Activated CD8-positive, alpha-beta memory T cell treated with anti-CD3 and anti-CD28 coated beads for 24 hours (primary cell): ENCODE measurements at places on chromosomes 12 and 14.

GRCh38 chr14:34147461-34147860 lies 196.6 kb upstream of the EGLN3 start:
- no peak for DNase-seq

DNA sequence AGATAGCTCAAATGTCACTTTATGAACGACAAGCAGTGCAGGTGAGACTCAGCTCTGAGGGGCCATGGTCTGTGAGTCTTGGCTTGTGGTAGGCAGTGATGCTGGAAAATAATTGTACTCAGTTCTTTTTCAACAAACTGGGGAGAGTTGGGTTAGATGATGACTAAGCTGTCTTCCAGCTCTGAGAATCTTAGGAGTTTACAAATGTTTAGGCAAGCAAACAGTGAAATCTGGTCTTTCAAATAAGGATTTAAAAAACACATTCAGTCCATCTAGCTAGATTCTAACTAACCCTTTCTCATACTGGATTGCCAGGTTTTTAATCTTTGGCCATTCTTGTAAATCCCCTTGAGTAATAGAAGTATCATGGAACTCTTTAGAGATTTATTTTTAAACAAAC lies 3.4 kb downstream of the PHC1 start:
- no peak for DNase-seq

GRCh38 chr12:124947561-124948398 lies 33.3 kb upstream of the UBC start:
- no peak for DNase-seq

DNA sequence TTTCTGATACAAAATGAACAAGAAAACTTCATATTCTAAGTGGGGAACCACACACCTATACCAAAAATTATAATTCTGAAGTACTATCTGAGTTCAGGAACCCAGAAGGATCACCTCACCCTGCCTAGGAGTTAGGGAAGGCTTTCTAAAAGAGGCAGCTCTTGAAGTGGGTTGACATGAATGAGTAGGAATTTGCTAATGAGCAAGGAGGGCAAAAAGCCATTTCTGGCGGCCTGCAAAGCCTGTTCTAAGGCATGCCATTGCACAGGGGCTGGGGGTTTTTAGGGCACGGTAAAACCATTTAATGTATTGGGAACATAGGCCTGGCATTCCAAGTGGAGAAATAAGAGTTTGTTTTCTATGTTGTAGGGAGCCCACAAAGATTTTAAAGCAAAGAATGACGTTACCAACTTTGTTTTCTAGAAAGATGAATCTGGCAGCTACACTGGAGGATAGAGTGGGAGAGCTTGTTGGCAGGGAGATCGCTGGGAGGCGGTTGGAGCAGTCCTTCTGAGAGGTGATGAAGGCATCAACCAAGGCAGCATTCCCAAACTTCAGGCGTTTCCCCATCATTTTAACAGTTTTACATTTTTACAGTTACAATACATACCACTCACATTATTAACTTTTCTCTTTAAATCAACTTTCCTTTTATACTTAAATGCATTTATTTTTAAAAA lies 14.1 kb downstream of the IFT43 start:
- DNase-seq = no peak

DNA sequence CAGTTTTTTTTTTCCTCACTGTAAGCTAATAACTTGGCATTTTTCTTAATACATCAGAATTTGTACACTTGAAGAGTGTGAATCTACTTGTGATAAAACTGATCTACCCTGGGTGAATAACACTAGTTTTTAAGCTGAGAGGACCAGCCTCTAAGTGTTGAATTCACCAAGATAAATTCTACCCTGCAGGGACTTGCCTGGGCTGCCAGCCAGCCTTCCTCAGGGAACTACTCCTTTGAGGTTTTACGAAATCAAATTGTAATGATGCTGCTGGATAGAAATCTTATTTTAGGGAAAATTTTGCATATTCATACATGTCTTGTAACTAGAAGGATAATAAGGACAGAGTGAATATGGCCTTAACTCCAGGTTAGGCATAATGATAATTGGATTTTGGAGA lies 1.9 kb downstream of the MED21 start:
- DNase-seq = no peak

DNA sequence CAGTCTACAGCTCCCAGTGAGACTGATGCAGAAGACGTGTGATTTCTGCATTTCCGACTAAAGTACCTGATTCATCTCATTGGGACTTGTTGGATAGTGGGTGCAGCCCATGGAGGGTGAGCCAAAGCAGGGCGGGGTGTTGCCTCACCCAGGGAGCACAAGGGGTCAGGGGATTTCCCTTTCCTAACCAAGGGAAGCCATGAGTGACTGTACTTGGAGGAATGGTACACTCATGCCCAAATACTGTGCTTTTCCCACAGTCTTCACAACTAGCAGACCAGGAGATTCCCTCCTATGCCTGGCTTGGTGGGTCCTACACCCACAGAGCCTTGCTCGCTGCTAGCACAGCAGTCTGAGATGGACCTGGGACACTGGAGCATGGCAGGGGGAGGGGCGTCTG lies 21.0 kb upstream of the ABCC9 start:
- DNase-seq = no peak

GRCh38 chr14:25026476-25027137 lies 23.3 kb downstream of the STXBP6 start:
- DNase-seq = no peak

GRCh38 chr14:73997944-73998447 lies 21.1 kb downstream of the ENTPD5 start:
- DNase-seq = no peak

- DNase-seq = no peak
Measured at GRCh38 chr14:62645649-62646048, 399.6 kb downstream of the KCNH5 start.

DNA sequence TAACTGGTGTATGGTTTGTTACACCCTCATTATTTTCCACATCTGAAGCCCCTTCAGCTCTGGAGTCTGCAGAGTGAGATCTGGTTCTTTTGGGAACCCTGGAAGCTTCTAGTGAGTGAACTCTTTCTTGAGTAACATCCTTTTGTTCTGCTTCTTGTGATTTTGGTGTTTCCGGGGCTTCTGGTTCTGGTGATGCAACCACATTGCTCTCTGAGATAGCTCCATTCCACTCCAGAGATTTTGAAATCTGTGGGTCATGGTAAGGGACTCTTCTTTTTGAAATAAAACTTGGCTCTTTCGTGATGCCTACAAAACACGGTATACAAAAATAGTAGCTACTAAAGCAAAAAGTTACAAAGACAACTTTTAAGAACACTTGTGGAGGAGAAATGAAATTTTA lies 5.4 kb downstream of the MDM1 start:
- no peak for DNase-seq

- DNase-seq = no peak
Measured at GRCh38 chr12:88993651-88994050, 358.6 kb downstream of the DUSP6 start.

DNA sequence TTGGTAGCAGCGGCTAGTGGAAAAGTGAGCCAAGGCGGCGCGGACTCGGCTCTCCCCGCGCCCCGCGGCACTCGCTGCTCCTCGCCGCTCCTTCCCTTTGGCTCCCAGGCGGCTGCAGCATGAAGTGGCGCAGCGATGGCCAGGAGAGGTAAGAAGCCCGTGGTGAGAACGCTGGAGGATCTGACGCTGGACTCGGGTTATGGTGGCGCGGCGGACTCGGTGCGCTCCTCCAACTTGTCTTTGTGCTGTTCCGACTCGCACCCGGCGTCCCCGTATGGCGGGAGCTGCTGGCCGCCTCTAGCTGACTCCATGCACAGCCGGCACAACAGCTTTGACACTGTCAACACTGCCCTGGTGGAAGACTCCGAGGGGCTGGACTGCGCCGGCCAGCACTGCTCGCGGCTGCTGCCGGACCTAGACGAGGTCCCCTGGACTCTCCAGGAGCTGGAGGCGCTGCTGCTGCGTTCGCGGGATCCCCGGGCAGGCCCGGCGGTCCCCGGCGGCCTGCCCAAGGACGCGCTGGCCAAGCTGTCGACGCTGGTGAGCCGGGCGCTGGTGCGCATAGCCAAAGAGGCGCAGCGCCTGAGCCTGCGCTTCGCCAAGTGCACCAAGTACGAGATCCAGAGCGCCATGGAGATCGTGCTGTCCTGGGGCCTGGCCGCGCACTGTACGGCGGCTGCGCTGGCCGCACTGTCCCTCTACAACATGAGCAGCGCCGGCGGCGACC lies 225.6 kb upstream of the CRY1 start:
- peak; percentile 77 for DNase-seq

GRCh38 chr12:64500394-64500793 lies 48.5 kb downstream of the TBK1 start:
- DNase-seq = no peak

- no peak for DNase-seq
Measured at GRCh38 chr12:89414851-89415250, 62.5 kb upstream of the DUSP6 start.

DNA sequence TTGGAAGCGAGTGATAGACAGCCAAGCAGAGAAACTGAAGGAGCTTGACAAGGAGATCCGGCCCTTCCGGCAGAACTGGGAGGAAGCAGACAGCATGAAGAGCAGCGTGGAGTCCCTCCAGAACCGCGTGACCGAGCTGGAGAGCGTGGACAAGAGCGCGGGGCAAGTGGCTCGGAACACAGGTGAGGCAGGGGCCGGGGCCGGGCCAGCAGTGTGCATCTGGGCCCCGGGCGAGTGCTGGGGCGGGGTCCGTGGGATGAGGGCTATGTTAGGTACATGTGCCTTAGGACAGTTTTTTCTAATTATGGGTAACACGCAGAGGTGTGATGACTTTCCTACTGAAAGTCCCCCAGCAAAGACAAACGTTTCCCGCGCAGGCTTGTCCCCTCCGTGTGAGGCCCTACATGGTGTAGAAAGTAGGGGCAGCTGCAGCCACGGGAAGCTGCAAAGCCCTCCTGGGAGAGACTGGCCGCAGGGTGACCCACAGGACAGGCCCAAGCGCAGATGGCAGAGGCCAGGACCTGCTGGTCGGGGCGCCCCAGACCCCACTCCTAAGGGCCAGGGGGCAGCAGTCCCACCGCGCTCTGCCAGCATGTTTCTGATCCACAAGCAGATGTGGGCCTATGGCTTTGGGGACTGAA lies 19.1 kb upstream of the AMN start:
- DNase-seq = no peak

DNA sequence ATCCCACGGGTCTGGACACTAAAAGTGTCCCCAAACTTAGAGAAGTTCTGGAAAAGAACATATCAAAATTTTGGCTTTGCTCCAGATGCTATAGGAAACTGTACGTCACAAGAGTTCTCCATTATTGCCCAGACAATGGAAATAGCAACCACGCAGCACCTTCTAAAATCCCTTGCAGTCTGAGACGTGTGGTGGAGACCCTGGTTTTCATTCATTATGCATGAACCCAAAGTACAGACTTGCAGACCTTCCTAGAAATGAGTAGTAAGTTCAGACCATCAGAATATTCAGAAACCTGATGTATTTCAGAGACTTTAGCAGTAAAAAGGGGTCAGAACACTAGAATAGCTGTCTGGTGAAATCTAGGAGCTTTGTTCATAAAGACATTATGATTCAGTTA lies 50.0 kb upstream of the BCL2L14 start:
- DNase-seq = no peak

GRCh38 chr14:63283884-63284248 lies 34.9 kb downstream of the GPHB5 start:
- no peak for DNase-seq

GRCh38 chr12:93497456-93497855 lies 30.1 kb downstream of the MRPL42 start:
- DNase-seq = no peak

DNA sequence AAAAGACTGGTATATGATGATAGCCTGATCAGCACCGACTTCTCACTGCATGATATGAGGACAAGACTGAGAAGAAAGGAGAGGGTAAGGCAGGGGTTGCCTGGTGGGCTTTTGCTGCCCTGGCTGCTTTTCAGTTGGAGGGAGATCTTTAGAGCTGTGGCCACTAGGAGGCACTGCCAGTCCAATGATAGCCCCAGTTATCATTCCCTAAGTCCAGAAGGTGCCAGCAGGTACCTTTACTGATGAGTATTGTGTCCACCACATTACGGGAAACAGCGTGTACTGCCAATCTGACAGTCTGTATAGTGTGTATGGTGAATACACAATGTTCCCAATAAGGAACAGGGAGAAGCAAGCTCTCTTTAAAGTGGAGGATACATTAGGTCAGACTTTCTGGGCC lies 55.8 kb upstream of the CCDC175 start:
- no peak for DNase-seq

DNA sequence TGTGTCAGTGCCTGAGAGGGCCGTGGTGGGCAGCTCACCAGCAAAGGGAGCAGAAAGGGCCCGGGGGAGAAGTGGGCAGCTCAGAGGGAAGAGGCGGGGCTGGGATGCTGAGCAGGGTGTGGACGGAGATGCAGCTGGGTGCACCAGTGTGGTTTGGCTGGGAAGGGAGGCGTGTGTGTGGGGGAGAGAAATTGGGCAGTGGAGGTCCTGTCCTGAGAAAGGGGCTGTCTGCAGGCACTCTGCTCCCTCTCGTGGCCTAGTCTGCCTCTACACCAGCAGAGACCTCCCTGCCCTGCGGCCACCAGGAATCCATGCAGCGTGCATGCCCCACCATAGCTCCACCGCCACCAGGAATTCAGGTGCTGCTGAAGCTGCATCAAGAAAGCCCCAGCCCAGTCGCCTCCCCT lies 6.4 kb downstream of the TMEM121 start:
- no peak for DNase-seq

GRCh38 chr14:55802986-55803872 lies 223.2 kb downstream of the KTN1 start:
- no peak for DNase-seq

GRCh38 chr12:117067016-117067415 lies 32.2 kb downstream of the TESC start:
- no peak for DNase-seq

DNA sequence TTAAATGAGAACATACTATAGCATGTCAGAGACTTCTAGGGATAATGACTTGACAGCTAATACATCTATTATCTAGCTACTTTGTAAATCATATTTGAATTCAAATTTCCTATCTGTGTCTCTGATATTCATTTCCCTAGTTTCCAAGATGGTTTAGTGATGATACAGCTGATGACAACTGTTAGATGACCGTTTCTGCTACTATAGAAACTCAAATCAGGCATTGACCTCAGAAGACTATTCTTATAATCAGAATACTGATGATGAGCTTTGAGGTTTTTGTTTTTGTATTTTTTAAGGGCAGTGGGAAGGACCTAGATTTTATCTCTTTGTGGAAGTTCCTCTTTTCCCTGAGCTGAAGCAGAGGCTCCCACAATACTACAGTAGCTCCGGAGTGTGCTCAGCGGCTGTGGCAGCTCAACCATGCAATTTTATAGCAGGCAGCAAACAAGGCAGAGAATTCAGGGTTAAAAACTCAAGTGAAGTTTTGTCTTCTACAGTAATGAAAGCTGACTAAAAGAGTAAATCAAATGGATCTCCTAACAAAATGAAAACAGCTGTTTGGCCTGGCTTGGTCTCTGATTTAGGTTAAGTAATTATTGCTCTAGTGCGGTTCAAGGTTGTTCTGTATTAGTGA lies 145.1 kb downstream of the SLC25A21 start:
- no peak for DNase-seq

DNA sequence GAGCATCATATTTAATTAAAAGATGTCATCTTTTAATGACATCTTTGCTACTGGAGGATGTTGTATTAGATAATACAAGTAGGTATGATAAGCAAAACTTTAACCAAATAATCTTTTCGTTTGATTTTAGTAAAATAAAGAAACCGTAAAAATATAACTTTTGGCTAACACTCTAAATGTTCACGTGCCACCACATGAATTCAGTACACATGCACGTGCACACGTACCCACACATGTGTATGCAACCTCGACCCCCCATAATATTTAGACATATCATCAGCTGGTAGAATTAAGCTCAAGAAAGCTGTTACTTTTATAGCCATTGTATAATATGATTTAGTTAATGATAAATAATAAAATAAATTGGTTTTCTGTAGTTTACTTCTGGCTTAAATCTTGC lies 566.6 kb upstream of the FBXO33 start:
- no peak for DNase-seq

GRCh38 chr12:77821699-77822203 lies 8.9 kb upstream of the NAV3 start:
- no peak for DNase-seq
